Natural killer cell (primary cell): ENCODE measurements at places on chromosomes 5 and 9.

DNA sequence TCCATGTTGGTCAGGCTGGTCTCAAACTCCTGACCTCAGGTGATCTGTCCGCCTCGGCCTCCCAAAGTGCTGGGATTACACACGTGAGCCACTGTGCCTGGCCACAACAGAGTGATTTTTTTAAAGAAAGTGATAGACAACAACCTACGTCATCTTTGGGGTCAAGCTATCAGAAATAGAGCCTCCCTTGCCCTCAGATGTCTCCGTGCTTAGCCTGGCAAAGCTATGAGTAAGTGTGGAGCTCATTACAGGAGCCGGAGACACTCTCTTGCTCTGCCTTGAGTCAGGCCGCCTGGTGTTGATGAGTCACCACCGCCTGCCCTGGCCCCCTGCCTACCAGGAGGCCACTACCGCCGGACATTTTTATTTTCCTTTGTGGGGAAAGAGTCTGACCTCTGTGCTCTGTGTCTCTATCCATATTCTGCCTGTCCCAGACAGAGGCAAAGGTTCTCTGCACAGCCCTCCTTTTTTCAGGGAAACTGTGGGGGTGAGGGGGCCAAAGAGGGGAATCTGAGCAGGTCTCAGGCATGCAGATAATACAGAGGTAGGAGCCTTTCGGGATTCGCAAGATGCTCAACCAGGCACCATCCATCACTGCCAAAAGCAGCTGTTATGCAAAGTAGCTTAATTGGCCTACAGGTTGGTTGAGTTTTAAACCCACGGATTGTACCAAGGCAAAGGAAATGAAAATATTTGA, 123.7 kb upstream of the CPEB4 start:
- DNase-seq: no peak

DNA sequence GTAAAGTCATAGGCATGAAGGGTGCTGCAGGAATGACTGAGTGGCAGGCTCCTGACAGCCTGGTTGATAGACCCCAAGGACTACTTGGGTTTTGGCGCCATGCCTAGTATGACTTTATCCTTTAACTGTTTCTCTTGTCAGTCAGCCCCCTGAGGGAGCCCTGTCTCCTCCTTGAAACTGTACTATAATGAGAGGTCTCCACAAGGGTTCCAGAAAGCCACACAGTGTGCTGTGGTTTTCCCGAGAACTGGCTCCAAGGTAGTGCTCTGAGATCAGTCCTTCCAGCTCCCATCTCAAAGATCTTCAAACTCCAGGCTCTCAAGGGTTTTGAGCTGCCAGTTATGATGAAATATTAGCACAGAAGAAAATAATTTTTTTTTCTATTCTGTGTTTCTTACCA, 26.7 kb upstream of the TNC start:
- no peak for DNase-seq

GRCh38 chr9:94788570-94789105, 62.1 kb downstream of the AOPEP start:
- no peak for DNase-seq

DNA sequence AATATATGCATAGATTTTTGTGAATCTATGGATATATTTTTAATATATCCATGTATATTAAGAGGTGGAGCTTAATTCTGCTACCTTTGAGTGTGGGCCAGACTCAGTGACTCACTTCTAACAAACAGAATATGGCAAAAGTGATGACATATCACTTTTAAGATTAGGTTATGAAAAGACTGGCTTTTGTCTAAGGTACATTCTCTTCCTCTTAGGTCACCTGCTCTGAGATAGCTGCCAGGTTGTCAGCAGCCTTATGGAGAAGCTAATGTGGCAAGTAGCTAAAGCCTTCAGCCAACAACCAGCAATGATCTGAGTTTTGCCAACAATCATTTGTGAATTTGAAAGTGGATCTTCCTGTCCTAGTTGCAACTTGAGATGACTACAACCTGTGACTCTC, 83.8 kb downstream of the ANKRD31 start:
- no peak for DNase-seq
